ENCODE measurements at places on chromosomes 4 and X.
A peak's percentile ranks its signal among the peaks of the same experiment; 100 is the strongest.

DNA sequence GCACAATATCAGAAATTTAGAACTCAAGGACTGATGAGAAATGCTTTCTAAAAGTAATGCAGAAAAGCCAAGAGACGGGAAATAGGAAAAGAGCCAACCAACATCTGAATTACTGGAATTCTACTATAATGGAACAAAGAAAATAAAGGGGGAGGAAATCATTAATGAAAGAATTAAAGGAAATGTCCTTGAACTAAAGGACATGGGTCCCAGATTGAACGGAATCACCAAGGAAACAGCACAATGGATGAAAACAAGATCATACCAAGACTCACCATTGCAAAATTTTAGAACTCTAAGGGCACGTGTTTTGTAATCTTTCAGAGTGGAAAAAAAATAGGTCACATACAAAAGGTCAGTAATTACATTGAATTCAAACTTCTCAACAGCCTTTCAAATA is 35.9 kb downstream of the HPGDS start:
- DNase-seq, result no peak

GRCh38 chrX:115038406-115038805 is 21.0 kb upstream of the IL13RA2 start:
- DNase-seq, result no peak

- DNase-seq, result no peak
Measured at GRCh38 chr4:185740471-185740873, 71.5 kb downstream of the SORBS2 start.

DNA sequence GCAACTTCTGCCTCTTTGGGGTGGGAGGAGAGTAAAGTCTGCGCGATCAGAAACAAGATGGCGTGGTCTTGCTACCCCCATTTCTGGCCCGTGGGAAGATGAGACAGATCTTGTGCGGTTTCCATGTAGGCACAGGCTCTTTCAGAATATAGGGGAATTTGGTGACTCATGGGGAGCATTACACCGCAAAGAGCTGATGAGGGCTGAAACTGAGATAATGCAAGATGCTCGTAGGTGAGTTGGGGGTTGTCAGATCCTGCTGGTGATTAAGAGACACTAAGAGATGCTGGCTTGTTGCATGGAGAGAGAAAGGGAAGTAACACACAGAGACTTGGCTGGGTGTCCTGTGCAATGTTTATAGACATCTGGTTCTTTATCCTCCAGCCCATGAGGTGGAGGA is 1.5 kb downstream of the EVC start:
- no peak for DNase-seq

DNA sequence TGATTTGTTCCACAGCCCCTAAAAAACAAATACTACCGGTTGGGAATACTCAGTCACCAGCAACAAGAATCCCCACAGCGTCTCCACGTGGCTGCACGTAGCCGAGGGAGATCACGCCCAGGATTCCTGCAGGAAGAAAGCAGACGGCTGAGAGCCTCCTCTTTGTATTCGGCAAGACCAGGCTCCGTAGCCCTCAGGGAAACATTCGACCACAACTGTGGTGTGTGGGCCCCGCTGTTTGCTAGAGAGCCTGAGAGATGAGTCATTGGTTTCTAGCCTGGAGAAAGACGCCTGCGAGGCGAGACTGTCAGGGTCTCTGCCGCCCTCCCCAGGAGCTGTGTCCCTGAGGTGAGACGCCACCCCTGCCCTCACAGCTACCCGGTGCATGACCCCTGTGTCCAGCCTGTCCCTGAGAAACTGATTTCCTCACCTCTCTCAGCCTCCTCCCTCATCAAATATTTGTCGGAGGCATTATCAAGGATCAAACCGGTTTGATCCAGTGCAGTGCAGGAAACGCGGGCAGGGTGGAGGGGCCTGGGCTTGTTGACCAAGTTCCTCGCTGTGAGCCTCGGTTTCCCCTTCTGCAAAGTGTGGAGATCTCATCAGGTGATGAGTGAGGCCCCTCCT is 4.7 kb upstream of the S100P start:
- peak; percentile 54 for DNase-seq

DNA sequence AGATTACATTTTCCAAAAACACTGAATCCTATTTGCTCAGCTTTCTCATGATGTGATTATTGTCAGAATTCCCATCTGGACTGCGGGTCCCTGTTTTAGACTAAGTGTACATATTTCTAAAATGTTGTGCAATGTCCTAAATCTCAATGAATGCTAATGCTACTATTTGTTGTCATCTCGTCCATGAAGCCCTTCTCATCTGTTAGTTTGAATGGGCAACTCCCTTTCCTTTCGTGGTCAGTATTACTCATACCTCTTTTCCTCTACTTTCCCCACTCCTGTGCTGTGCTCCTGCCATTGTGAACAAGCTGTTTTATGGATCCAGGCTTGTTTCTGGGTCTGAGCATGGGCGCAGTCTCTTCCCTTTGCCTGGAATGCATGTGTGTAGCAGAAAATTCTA is 91.0 kb downstream of the MID1 start:
- no peak for DNase-seq

- no peak for DNase-seq
Measured at GRCh38 chr4:176489001-176489400, 169.2 kb downstream of the SPCS3 start.

GRCh38 chr4:140996766-140997165 is 136.5 kb downstream of the RNF150 start:
- no peak for DNase-seq

- no peak for DNase-seq
Measured at GRCh38 chrX:15761564-15762191, 23.6 kb downstream of the CA5B start.

GRCh38 chrX:100768679-100769338 is 36.9 kb upstream of the SYTL4 start:
- peak; percentile 75 for DNase-seq

Measured in activated T-helper 1 cell treated with anti-CD3 and anti-CD28 coated beads, Interleukin-2, amount 50 U/mL, for 16 hours (primary cell).